Thymus (tissue), 14 donors: ENCODE measurements at places on chromosomes 6 and 20. TPM values are rescaled to one million over a fixed set of nuclear protein-coding genes. Genes with fewer than 3 reads are reported as not detected.

- peak; percentile 38 for DNase-seq
These were observed 155.8 kb downstream of the MBOAT1 start for GRCh38 chr6:20056350-20056992.

DNA sequence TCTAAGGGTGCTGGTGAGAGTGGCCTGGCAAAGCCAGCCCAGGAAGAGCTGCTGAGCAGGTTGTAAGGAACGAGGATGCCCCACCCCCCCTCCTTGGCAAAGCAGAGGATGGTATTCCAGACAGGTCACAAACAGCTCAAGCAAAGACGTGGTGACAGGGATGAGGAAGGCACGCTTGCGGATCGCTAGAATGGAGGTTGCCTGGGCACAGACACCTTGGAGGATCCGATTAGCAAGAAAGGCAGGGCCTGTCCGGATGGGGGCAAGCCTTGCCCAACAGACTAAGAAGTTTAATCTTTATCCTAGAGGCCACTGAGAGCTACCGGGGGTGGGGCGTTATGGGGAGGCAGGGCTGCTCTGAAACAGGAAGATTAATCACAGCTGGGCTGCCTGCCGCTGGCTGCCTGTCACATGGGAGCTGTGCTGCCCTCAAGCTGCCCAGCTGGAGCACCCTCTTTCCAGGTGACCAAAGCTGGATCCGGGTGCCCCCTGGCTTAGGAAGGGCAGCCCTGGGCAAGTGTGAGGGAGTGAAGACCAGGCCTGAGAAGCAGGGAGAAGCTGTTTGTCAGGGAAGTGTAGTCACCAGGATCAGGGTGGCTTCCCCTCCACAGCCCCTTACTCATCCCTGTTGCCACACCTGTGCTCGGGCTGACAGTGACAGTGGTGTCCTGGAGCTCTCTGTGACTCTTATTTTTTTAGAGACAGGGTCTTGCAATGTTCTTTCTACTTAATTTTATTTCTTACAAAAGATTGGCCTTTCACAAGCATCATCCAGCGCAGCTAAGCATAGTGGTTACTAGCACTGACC, 9.1 kb upstream of the MAPK13 start:
- peak; percentile 80 for DNase-seq

SLPI gene
- total RNA-seq: 28.0 TPM

DNA sequence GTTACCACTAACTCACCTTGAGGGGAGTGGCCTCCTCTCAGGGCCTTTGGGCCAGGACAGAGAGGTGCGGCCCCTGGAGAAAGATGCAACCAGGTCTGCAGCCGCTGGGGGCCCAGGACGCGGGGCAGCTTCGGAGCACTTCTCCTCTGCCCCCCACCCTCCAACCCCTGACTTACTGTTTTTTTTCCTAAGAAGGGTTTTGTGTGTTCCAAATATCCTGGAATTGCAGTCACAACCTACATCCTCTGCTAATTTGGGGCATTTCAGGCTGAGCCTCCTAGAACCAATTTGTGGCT, 1.7 kb downstream of the LINC00237 start:
- DNase-seq: no peak

DNA sequence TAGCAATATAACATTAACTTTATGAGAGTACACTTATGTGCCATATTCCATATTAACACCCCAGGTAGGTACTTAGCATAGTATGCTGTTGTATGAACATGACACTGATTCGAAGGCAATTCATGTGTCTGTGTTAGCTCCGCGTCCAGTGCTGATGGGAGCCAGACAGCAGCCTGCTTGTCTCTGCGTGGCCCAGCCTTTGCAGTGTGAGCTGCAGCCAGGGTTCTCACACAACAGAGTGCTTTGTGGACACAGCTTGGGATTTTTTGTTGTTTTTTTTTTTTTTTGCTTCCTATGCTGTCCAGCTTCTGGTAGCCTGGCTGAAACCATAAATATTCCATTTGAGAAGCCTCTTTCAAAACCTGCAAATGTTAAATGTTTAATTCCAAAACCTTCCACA, 350.9 kb downstream of the SMOC2 start:
- DNase-seq: no peak

GRCh38 chr6:89597988-89598387, 40.6 kb downstream of the LYRM2 start:
- no peak for DNase-seq

DNA sequence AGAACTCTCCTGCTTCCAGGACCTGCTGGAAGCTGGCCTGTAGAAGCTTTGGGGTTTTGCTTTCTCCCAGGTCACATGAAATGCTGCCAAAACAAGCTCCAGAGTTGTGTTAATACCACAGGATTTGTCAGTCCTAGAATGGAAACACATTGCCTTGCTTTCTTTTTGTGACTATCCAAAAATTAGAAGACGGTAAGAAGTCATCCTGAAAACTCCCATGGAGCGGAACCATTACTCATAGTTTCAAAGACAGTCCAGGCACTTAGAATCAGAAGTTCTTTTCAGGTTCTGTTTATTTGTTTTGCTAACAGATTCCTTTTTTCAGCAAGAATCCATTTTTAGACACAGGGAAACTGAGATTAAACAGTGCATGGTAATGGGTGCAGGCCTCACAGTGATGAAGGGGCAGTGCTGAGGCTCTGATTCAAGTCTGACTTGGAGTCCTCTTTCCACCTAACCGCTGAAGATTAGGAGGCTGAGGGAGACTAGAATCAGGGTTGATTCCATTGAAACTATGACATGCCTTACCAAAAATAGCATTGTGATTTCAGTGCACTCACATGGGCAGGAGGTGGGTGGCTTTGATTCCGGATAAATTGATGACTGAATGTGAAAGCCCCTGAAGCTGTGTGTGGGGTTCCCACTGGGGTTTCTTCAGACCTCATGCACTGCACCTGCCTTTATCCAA, 72.2 kb upstream of the NAA20 start:
- no peak for DNase-seq

RSPO3 gene
- total RNA-seq: 1.3 TPM

GRCh38 chr20:18284805-18285533, 3.4 kb upstream of the ZNF133 start:
- DNase-seq: no peak

GRCh38 chr6:132907914-132908313, 93.5 kb downstream of the RPS12 start:
- no peak for DNase-seq

DNA sequence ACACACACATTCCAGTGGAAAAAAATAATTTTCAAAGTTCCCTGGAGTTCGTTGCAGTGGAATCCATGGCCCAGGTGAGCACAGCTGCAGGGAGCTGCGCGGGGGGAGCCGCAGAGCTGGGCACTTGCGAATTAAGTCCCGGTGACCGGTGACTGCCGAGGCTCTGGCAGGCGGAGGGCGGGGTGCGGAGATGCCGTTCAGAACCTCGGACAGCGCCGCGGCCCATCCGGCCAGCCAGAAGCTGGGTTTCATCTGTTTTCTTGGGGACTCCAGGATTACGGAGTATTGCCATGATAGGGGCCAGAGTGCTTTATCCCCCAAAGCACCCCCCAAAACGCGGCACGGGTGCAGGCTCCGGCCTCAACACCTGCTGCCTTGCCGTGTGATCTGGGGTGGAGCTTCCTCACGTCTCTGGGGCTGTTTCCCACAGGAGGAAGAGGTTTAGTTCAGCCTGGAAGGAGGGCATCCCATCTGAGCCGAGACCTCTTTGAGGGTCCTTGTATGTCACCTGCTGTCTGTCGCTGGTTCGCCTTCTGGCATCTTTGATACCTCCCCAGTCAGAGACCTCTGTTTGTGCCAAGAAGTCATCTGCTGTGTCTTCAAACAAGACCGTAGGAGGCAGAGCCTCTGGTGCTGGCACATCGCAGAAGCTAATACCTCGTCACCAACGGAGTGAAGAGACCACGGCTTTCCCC, 99.4 kb downstream of the YTHDF1 start:
- no peak for DNase-seq

DNA sequence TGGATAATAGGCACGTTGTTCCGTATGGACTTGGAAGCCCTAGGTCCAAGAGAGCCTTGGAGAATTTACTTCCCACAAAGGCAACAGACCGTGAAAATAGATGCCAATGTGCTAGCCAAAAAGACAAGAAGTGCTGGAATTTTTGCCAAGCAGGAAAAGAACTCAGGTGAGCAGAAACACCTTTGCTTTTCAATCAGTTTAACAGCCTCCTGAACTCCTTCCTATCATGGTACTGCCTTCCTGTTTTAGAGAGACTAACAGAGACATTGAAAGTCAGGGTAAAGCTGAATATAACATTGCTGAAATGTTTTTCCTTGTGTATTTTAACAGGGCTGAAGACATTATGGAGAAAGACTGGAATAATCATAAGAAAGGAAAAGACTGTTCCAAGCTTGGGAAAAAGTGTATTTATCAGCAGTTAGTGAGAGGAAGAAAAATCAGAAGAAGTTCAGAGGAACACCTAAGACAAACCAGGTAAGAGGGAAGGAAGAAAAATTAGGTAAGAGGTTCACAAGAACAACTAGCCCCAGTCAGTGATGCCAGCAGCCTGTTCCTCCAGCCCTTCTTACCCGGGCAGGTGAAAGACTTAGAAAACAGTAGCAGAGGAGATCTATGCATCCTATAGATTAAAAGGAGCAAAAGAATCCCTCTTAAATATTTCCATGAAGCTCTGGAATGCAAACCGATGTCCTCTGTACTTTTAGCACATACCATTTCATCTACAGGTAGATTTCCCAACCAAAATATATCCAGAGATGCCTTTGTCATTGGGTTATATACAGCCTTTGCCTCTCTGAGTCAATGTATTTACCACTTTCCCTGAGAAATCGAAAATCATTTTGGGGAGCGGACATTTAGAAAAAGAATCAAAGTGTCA, 4.0 kb downstream of the EDN1 start:
- DNase-seq: no peak

EFCAB8 gene
- total RNA-seq: 0.33 TPM

EIF6 gene
- 115 TPM for total RNA-seq

GRCh38 chr20:15857173-15857784, 716.0 kb downstream of the KIF16B start:
- DNase-seq: no peak

PRICKLE4 gene
- total RNA-seq: 0.38 TPM

DNA sequence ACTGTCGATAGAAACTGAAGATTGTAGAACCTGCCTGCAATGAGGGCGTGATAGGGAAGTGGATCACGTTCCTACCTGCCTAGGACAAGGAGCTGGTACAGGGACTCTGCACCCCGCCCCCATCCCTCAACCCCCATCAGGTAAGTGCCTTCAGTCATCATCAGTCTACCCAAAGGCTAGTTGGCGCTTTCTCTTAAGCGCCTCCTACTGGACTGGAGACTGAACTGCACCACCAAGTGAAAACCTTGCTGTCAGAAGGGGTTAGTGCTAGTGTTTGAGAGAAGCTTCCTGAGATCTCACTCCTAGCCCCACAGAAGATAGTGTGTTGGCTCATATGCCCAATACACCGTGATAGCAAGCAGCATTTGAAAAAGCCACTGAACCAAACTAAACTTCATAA, 706.5 kb upstream of the MAN1A1 start:
- no peak for DNase-seq

GRCh38 chr6:163170294-163170883, 244.1 kb upstream of the QKI start:
- DNase-seq: no peak

DNA sequence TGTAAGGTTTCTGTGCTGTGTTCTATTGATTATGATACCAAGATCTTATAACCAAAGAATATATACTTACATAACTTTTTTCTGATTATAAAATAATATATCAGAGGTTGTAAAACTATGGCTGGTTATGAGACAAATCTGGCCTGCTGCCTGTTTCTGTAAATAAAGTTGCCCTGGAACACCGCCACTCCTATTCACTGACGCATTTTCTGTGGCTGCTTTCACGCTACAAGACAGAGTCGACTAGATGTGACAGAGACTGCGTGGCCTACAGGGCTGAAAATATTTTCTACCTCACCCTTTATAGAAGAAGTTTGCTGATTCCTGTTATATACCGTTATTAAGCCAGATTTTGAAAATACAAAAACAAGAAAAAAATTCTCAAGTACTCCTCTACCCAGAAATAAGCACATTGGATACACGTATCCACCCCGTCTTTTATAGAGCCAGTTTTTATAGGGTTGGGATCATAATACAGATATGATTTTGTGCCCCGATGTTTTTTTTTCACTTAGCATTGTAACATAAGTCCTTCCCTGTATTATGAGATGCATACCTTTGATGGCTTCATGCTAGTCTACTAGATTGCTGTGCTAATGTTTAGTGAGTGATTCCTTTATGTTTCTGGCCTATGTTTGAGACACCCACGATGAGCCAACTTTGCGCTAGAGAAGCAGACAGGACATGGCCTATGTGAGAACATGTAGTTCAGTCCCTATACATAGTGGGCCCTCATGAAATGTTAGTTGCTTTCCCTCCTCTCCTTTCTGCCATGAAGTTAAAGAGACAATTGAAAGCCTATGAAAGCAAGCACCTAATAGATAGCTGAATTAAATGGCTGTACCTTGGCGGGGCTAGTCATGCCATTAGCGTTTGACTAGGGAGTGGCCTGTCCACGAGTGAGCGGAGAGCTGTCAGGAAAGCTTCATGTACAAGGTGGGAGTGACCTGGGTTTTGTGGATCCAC, 98.1 kb upstream of the KCNK16 start:
- no peak for DNase-seq

BTN1A1 gene
- 0.14 TPM for total RNA-seq

DNA sequence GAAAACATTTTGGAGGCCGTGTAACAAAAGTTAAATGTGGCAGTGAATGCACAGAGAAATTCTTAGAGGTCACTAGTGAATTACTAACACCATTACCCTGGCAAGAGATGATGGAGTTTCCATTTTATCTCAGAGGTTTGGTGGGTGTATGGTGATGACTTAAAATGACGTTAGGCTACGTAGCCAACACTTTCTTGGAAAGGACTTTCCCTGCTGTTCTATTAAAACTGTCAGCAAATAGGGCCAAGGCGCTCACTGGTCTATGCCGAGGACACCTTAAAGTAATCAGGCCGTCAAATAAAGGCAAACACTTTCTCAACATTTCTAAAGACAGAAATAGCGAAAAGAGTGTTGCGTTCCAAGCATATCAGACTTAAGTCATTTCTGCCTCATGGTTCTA, 160.8 kb downstream of the GMPR start:
- DNase-seq: no peak

GRCh38 chr6:29561091-29561490, 1.6 kb upstream of the UBD start:
- no peak for DNase-seq

YTHDF1 gene
- total RNA-seq: 18.6 TPM

DNA sequence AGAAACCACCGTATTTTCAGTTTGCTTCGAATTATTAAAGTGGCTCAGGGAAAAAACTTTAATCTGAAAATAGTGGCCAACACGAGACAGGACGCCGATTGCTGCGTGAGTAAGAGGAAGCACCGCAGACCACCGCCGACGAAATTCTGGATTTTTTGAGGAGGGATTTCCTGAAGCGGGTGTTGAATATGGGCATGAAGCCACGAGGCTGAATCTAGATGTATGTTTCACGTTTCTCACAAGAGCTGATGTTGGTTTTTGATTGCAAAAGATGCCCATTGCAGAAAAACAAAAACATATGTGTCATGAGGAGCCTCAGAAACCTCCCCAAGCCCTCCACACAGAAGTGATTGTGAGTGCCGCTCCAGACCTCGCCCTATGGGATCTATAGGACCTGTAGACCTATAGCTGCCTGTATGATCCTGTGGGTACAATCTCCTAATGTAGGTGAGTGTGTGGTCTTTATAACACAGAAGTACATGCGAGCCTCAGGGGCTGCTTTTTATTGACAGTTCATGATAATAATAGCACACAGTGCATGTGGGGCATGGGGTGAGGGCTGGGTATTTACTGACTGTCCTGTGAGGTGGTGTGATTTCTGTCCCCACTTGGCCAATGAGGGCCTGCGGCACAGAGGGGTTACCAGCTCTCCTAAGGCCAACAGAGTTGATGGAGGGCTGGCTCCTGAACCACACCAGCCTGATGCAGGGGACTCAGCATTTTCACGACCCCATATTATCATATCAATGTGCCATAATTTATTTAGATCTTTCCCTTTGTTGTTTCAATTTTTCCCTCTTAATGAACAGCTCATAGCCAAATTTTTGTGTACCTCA, 243.9 kb downstream of the DLL1 start:
- DNase-seq: no peak
